Cardiac septum (tissue), 1 donor: ENCODE measurements at places on chromosomes 4 and X. TPM values are rescaled to one million over a fixed set of nuclear protein-coding genes. Genes with fewer than 3 reads are reported as not detected.

The EGFL6 gene
- 0.24 TPM for total RNA-seq

The CTAG1B gene
- not detected for total RNA-seq

The GPR50 gene
- not detected for total RNA-seq

The TMEM255A gene
- 0.48 TPM for total RNA-seq

The DCK gene
- total RNA-seq, result 7.1 TPM

The ASB12 gene
- 4.1 TPM for total RNA-seq

The MAP9 gene
- total RNA-seq, result 9.3 TPM

- no peak for DNase-seq
Measured at GRCh38 chrX:53794181-53794580, 107.7 kb upstream of the HUWE1 start.

GRCh38 chrX:57900975-57901374 lies 9.3 kb downstream of the ZXDA start:
- no peak for DNase-seq

- no peak for DNase-seq
Measured at GRCh38 chr4:122674371-122674770, 53.5 kb upstream of the IL21 start.

DNA sequence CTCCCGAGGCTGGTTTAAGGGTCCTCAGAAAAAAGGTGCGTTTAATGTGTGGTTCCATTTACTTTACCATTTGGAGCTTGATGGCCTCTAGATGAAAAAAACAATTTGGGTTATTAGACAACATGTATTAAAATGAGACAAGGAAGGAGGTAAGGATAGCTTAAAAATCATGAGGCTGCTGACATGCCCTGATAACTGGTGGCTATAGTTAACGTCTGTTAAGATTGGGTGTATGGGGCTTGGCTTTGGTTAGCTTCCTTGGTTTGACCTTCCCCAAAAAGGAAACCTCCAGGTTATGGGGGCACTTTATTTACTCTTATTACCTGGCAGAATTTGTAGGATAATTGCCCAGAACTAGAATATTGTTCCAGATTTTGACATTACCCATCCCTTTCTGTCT lies 51.5 kb downstream of the HMGB2 start:
- DNase-seq, result no peak

- DNase-seq, result no peak
Measured at GRCh38 chrX:20637351-20637750, 370.6 kb upstream of the RPS6KA3 start.

DNA sequence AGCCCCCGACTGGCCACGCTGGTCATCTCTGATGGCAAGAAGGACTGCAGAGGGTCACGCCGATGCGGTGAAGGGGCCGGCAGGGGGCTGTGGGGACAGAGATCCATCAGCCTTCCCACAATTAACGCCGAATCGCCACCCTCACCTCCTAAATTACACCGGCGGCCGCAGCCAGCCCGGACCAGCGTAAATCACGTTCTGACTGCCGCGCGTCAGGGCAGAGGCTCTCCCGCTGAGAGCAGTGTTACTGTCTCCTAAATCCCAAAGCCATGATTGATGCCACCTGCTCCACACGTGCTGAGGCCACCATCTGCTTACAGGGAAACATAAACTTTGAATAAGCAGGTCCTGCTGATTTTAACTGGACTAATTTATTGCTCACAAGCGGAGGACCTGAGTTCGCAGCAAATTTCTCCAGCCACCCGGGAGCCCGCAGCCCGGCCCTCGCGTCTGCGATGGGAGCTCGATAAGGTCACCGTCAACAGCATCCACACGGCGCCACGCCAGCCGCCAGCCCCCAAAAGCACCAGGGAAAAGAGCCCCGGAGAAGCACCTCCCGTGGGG lies 127.3 kb upstream of the NKX1-1 start:
- DNase-seq, result no peak

DNA sequence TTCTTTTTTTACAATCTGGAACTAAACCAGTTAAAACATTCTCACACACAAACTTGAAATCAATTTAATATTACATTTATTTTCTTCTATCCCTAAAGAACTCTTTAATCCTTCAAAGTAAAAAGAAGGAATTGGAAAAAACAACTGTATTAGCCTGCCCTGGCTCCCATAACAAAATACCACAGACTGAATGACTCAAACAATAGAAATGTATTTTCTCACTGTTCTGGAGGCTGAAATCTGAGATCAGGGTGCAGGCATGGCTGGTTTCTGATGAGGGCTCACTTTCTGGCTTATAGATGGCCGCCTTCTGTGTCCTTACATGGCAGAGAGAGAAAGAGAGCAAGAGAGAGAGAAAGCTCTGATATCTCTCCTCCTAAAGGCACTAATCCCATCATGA lies 149.4 kb downstream of the PDGFRA start:
- no peak for DNase-seq

GRCh38 chr4:3250438-3250955 lies 1.5 kb downstream of the MSANTD1 start:
- DNase-seq, result no peak

- no peak for DNase-seq
Measured at GRCh38 chr4:95095348-95095974, 337.7 kb downstream of the BMPR1B start.
